GM13977 (cell line): ENCODE measurements at places on chromosomes 13 and 19.

GRCh38 chr13:24129914-24130774 lies 30.4 kb upstream of the SPATA13 start:
- no peak for DNase-seq

DNA sequence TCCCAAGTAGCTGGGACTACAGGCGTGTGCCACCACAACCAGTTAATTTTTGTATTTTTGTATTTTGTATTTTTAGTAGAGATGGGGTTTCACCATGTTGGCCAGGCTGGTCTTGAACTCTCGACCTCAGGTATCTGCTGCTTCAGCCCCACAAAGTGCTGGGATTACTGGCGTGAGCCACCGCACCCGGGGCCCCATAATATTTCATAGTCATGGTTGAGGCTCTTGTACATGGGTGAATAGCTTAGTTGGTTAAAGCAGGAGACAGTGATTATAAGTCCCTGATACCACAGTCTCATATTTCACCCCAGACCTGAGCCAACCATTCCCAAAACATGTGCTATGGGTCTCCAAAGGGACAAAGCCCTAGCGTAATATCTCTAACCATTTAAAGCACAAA lies 26.1 kb downstream of the MBNL2 start:
- no peak for DNase-seq

- DNase-seq, result no peak
Measured at GRCh38 chr19:19384486-19384885, 21.0 kb upstream of the GATAD2A start.

DNA sequence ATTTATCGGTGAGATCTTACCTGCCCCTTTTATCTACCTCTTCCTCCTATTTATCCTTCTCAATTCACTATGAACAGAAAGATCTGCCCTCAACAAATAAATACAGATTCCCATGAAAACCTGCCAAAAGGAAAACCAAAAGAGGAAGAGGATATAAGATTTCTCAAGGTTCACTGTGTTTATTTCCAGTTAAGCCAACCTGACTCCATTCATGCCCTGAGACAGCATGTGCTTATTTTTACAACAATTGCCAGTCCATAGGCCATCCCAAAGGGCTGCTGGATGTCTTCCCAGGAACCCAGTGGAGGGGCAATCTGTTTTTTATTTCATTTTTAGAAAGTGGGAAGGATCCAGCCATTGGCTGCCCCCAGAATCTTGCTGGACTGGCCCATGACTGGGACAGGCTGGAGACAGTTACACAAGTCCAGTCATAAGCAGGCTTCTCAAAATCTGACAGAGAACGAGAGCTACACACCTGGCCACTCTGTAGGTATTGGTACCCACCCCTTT lies 209.1 kb downstream of the IRS2 start:
- no peak for DNase-seq

- DNase-seq, result no peak
Measured at GRCh38 chr13:98004107-98004506, 50.6 kb downstream of the IPO5 start.

DNA sequence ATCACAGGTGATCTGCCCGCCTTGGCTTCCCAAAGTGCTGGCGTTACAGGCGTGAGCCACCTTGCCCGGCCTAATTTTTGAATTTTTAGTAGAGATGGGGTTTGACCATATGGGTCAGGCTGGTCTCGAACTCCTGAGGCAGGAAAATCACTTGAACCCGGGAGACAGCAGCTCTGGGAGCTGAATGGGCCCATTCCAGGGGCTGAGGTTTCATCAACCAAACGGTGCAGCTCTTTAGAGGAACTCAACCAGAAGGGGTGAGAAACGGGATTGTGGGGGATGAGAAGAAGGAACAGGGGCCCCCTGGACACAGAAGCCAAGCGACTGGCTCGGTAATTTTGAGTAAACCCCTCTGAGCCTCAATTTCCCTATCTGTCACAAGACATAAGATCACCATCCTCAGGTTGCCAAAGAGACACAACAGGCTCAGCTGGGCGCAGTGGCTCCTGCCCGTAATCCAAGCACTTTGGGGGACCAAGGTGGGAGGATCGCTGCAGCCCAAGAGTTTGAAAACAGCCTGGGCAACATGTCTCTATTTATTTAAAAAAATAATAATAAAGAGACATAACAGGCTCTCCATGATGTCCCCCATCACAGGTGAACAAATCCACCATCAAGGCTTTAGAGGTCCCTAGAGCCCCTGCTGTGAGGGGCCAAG lies 562 bp downstream of the IQCN start:
- DNase-seq, result no peak

DNA sequence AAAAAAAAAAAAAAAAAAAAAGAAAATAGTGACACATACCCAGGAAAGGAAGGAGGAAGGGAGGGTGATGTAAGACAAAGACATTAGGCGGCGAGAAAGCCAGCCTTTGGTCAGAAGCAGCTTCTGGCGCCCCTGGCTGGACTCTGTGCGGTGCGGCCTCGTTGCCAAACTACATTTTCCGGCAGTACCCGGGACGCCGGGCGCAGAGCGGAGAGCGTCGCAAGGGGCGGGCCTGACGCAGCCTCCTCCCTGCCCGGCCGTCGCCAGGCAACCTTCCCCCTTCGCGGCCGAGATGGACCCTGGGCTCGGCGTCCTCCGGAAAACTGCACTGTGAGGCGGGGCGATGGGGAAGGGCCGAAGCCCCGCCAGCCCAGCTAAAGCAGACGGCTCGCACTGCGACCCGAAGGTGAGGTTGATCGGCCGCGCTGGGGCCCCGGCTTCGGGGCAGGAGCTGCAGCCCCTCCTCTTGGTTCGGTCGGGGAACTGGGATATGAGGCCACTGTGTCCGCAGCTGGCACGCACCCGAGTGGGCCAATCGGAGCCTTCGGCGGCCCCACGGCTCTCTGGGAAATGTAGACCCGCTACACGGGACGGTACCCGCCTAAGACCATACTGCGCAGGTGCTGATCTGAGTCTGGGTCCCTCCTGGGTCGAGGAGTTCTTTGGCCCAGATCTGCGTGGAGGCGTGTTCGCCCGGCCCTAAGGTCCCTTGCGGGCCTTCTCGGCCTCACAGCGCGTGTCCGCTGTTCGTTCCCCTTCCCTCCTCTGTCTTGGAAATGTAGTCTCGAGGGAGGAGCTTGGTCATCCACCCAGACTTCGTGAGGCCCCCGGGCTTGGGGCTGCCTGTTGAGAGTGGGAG lies 2.3 kb upstream of the MZF1 start:
- DNase-seq, result peak; percentile 87

- DNase-seq, result no peak
Measured at GRCh38 chr13:85031771-85032170, 767.4 kb downstream of the SLITRK6 start.

GRCh38 chr13:58680115-58680514 lies 1048.6 kb downstream of the PCDH17 start:
- no peak for DNase-seq

DNA sequence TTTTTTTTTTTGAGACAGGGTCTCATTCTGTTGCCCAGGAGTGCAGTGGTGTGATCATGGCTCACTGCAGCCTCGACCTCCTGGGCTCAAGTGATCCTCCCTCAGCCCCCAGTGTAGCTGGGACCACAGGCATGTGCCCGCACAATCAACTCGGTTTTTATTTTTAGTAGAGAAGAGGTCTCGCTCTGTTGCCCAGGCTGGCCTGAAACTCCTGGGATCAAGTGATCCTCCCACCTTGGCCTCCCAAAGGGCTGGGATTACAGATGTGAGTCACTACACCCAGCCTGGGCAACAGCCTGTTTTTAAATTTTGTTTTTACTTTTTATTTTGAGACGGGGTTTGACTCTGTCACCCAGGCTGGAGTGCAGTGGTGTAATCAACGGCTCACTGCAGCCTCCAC lies 2.3 kb upstream of the KDM4B start:
- no peak for DNase-seq
